ENCODE measurements at places on chromosomes 1 and 21.

DNA sequence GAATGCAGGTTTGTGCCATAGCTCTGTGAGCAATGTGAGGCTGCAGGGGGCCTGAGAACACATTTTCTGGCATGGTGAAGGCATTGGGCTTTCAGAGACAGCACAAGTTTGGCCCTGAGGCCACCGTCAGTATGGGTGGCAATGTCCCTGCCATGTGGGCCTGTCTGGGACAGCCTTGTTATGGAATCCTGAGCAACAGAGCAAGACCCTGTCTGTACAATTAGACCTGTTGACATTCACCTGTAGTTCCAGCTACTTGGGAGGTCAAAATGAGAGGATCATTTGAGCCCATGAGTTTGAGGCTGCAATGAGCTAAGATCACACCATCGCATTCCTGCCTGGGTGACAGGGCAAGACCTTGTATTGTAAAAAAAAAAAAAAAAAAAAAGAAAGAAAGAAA lies 35.6 kb downstream of the PRDM15 start:
- no peak for DNase-seq

- no peak for DNase-seq
Observed at GRCh38 chr21:35156293-35157278, 107.5 kb upstream of the RUNX1 start.

- DNase-seq, result no peak
Observed at GRCh38 chr1:54299037-54299436, 99.1 kb downstream of the MRPL37 start.

GRCh38 chr1:238985312-238985711 lies 401.1 kb upstream of the CHRM3 start:
- no peak for DNase-seq

DNA sequence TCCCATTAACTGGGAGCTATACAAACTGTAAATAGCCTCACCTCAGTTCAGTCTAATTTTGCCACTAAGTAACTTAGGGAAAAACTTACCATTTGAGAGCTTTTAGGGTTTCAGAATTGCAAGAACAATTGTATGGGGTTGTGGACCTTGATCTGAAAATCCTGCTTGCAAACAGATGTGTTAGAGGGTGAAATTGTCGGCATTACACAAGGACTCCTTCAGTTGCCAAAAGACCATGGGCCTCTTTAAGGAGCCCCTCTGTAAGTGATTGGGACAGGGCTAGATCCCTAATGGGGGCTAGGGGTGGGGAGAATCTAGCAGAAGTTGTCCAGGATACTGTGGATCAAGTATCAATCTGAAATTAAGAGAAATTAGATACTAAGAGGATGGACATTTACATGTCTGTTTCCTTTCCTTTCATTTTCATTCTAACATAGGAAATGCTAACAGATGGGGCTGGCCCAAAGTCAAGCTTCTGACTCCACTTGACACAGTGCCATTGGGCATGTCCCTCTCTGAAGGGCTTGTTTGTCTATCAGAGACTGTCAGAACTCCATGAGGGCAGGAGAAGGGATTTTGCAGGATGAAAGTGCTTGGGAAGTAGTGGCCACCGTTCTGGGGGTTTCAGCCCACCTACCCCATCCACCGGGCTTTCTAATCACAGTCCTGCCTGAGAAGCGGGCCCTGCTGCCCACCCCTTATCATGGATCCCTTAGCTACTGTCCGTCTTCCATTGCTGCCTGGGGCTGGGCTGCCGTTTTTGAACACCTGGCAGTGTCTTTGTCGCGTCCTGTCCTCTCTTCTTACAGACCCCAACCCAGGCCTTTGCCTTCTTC lies 54.7 kb downstream of the STUM start:
- no peak for DNase-seq

DNA sequence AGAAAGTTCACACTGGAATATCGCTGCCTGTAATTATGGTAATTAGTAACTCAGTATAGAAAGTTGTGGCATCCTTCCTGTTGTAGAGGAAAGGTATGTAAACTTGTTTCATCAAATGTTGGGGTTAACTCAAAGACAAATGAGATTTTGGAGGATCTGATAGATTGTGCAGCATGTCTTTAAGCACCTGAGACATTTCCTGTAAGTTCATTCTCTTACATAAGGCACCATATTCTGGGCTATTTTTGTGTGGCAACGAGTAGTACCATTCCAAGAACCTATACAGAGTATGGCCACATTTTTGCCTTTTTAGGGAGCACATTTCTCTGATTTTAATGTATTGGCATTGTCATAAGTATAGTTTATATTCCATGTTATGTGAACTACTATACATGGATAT lies 88.8 kb downstream of the CDC14A start:
- no peak for DNase-seq

DNA sequence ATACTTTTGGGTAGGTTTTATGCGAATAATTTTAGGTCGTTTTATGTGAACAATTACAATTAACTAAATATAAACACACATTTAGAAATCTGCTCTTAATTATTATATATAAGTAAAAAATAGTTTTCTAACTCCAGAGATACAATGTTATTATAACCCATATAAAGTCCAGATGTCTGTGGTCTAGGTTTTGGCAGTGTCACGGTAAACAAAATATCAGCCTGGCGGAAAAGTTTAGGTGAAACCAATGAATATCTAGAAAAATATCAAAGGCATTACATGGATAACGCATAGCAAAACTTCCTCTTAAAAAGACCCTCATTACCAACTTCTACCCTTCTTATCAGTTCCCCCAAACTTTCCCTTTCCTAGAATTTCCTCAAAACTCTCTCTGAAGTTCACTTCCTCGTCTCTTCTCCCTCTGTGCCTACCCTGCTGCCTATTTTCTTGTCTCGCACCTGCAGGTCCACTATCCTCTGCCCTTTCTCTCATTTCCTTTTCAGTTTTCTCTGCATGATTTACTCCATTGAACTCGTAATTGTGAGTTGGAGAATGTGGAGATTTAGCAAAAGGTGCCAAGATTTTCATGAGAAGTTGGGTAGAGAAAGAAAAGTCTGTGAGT lies 21.8 kb downstream of the VTCN1 start:
- no peak for DNase-seq

DNA sequence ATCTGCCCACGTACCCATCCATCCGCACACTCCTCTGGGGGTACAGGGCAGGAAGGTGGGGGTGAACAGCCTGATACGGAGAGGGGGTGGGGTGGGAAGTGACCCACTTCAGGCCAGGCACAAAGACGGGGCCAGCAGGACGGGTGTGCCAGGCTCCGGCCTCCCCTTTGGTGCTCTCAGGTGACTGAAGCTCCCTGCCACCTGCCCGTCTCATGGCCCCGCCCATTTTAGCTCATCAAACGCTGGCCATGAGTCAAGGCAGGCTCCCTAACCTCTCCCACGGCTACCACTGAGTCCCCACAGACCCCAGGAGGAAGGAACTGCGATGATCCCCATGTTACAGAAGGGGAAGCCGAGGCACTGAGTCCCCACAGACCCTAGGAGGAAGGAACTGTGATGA lies 109.6 kb downstream of the CRYAA start:
- no peak for DNase-seq

DNA sequence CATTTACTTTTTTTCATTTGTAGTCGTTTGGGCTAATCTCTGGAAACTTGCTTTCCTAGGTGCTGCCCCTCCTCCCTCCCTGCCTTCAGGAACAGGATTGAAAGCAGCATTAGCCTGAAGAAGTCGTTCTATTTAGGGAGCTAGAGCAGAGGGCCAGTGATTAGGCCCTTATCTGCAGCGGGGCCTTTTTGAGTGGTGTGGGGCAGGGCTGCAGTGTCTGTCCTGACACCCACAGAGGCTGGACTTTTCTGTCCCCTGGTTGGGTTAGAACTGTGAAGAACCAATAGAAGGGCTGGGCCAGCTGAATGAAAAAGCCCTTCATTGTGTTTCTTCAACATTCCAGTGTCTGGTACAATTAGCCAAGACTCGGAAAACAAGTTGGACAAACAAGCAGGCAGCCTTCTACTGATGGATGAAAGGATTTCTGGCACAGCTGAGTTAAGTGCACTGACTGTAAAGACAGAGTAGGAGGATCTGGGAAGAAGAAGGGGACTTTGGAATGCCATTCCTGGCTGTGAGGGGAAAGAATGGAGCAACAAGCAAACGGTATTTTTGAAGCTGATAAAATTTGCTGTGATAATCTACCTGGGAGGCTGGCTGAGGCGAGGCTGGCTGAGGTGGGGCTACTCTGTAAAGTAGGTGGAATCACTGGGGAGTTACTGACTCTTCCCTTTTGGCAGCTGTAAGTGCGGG lies 9.7 kb downstream of the MACF1 start:
- DNase-seq, result no peak

DNA sequence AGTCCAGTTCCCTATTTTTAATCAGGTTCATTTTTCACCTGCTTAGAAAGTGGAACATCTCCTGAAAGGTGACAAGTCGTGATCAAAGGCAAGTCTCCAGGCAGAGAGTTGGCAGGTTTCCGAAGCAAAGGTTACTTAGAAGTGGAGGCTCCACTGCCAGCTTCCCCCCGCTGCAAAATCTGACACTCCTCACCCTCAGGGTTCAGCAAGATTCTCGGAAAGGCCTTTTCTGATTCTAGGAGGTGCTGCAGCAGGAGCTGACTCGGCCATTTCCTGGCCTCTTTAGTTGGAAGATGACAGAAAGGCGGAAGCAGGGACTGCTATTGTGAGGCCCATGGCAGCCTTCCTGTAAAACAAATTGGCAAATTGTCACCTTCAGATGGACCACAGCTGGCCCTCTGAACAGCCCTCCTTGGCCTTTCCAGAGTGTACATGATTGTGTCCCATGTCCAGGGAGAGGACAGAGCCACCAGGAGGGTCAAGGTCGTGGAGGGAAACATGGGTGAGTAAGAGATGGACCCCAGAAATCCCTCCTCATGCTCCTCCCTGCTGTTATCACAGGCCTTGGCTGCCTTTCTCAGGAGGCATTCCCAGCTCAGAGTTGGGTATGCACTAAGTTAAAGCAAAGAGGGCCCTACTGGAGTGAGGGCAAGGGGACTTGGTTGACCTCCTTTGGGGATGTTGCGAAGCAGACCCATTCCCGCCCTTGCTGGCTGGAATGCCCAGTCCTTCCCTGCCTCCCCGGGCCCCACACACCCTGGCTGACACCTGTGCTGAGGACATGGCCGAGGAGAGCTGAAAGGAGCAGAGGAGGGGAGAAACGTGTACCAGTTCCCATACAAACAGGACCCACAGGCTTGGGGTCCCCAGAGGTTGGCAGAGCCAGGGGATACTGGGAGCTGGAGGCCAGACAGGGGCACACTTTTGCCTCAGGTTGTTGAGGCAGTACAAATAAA lies 115.5 kb upstream of the IRF2BP2 start:
- peak; percentile 33 for DNase-seq

- DNase-seq, result no peak
Observed at GRCh38 chr1:44776730-44777068, 1.4 kb downstream of the RPS8 start.

- DNase-seq, result no peak
Observed at GRCh38 chr1:168643152-168643551, 66.7 kb downstream of the XCL1 start.

GRCh38 chr1:101309334-101310311 lies 72.8 kb downstream of the S1PR1 start:
- DNase-seq, result peak; percentile 58

- DNase-seq, result no peak
Observed at GRCh38 chr1:199612976-199613774, 414.3 kb upstream of the NR5A2 start.

Data from activated CD8-positive, alpha-beta memory T cell treated with anti-CD3 and anti-CD28 coated beads for 4 hours (primary cell).